ENCODE measurements at places on chromosomes 6 and 20.

GRCh38 chr6:167768471-167769215 is 58.1 kb upstream of the AFDN start:
- DNase-seq, result no peak

DNA sequence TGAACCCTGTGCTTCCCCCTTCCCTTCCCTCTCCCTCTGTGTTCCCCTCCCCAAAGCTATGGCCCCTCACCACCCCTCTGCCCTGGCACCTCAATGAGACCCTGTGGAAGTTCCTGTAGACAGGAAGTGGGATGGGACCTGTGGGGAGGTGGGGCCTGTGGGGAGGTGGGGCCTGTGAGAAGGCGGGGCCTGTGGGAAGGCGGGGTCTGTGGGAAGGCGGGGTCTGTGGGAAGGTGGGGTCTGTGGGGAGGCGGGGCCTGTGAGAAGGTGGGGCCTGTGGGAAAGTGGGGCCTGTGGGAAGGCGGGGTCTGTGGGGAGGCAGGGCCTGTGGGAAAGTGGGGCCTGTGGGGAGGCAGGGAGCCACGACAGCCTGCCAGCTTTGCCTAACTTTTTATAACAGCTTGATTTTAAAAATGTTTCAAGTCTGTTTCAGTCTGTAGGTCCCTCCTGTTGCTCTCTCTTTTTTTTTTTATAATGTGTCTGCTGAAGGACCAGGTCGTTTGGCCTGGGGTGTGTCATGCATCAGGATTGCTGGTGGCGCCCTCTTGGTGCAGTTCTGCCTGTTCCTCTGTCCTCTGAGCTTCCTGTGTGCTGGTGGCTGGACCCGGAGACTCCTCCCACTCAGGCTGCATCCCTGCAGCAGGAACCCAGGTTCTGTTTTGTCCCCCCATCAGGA is 70.5 kb upstream of the SLCO4A1 start:
- no peak for DNase-seq

GRCh38 chr6:14757014-14757413 is 488.9 kb upstream of the JARID2 start:
- no peak for DNase-seq

DNA sequence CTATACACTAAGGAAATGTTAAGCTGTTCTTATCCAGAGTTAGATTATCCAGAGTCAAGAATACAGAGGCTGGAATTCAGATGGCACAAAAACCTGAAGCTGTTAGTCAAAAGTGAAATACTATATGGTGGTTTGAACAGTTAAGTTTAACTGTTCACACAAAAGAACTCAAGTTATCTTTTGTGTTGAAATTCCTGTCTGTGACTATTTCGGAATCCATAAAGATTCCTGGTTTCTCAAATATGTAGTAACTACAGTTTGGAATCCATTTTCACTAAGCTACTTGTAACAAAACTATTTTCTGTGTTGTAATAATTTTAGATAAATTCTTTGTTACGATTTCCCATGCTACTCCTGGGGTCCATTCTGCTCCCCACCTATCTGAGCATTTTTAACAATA is 24.5 kb downstream of the FIG4 start:
- DNase-seq, result no peak

- no peak for DNase-seq
Measured at GRCh38 chr6:44805238-44805846, 417.8 kb downstream of the CDC5L start.

- DNase-seq, result no peak
Measured at GRCh38 chr6:139940741-139941729, 566.6 kb upstream of the CITED2 start.

DNA sequence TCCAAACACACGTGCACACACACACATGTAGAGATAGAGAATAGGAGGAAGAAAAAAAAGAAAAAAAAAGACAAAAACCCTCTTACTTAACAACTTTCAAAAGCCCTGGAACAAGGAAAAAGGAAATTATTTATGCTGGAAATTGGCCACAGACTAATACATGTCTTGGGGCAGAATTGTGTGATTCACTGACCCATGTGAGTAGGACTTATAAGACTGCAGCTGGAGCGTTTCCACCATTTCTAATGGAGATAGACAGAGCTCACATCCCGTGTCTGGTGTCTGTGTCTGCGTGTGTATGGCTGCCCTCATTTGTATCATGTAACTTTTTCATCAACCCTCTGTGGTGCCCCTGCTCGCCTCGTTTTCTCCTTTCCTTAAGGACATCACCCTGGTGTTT is 99.8 kb upstream of the PDE10A start:
- no peak for DNase-seq
